ENCODE measurements at places on chromosomes 2 and 18.

- DNase-seq, result no peak
Observed at GRCh38 chr2:98647636-98648035, 39.2 kb downstream of the UNC50 start.

- no peak for DNase-seq
Observed at GRCh38 chr18:38368246-38368645, 802.6 kb upstream of the CELF4 start.

DNA sequence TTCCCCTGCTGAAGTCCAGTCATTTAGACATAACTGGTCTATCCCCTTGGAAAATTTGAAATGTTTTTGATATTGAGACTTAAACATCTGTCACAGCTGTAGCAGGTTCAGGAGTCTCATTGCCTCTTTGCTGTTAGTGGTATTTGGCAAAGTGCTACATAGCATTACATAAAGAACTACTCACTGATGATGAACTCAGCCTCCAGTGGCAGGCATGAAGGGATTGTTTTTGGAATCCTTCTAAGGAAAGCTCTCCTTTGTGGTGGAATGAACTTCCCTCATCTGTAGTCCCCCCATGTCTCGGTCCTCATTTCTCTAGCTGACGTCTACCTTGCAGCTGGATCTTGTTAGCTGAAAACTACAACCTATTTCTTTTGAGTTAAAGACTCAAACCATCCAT is 111.6 kb downstream of the TACR1 start:
- no peak for DNase-seq

DNA sequence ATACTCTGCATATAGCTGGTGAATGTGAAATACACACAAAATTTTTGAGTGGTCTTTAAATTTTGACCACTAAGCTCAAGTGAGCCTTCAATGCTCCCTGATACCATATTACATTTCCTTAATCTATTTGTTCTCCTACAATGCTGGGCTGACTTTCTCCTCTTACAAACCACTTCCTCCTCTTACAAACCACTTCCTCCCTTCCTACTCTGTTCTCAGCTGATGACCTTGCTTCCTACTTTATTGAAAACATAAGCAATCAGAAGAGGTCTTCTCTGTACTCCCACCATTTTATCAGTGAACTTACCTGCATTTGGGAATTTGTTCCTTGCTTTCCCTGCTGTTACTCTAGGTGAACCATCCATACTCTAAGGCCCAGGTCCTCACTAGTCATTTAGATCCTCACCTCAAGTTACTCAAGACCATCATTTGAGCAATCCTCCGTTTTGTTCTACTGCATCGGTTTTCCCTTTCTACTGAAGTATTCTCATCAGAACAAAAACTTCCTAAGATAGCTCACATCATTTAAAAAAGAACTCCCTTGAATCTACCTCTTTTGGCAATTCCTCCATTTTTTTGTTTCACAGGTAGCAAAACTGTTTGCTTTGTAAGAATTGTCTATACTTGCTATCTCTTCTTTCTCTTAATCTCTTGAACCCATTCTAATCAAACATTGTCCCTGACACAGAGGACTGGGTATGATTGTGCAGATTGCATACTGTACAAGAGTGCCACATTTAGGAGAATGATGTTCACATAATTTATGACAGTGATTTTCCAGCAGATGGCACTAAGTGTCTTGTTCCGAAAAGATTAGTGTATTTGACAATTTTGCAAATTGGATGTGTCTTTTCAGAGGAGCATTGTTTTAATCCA is 96.5 kb downstream of the EPB41L5 start:
- no peak for DNase-seq

- DNase-seq, result no peak
Observed at GRCh38 chr2:3670376-3670775, 12.4 kb downstream of the ALLC start.

- DNase-seq, result no peak
Observed at GRCh38 chr2:46937471-46937901, 21.9 kb upstream of the MCFD2 start.

GRCh38 chr2:88481691-88482336 is 29.3 kb upstream of the FOXI3 start:
- no peak for DNase-seq

- DNase-seq, result no peak
Observed at GRCh38 chr2:172970660-172971059, 105.0 kb upstream of the MAP3K20 start.

All from AG04449 (cell line).